ENCODE measurements at places on chromosomes 3 and 15.

DNA sequence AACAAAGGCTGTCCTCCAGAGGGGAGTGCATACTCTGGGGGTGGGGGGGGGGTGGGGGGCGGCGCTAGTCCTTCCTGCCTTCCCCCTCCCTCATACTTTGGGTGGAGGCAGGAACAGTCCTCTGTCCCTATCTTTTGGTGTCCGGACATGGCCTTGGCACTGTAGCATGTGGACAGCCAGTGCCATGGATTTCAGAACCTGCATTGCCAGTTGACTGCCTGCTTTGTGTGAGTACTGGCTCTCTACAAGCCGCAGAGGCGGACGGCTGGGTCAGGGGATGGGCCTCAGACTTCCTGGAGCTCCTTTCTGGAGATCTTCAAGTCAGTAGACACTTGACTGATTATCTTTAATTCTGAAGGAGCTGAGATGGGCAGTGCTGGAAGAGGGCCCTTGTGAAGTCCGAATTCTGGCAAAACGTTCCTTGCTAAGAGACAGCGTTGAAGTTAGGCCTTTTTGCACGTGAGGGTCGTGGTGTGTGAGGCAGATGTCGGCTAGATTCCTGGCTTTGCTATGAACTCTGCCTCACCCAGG, 2.5 kb downstream of the CLDN11 start:
- no peak for DNase-seq

DNA sequence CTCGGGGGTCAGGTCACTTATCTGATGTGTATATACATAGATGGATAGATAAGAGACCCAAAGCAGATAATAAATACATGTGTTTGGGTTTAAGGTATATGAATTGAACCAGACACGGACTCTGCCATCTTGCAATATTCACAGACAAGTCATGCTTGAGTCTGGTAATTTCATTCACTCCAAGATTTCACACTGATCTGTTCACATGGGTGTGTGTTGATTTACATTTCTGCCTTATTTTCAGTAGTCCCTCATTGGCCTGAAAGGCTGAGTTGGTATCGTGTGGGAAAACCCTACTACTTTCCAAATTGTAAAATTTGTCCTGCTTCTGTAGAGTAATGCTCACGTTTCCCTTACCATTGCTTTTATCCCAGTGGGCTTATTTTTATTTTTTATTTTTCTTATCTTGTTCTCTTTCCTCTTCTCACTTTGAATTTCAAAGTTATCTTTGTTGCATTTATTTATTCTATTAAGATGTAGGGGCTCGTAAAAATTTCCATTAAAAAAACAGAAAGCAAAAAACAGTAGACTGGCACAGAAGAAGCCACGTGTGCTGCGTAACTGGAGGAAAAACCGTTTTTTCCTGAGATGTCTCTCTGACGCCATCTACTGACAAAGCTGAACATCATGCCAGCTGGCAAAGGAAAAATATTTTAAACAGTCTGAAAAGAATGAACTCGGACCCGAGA, 10.8 kb upstream of the MFSD1 start:
- no peak for DNase-seq

DNA sequence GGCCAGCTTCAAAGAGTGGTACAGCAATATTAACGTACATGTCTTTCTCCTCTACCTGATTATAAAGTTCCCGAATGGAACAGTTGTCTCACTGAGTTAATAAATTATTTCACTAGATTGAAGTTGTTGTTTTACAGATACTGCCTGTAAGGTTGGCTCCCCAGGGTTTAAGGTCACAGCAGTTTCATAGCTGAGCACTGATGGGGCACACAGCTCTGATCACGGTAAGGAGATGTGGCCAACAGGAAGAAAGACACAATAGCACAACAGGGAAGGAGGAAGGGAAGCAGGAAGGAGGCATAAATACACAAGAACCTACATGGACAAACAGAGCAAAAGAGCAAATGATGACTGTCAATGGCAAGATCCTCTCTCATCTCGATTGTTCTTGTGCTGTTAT, 215.6 kb downstream of the WNT5A start:
- no peak for DNase-seq

- DNase-seq = no peak
Measured at GRCh38 chr15:38059665-38060064, 125.2 kb downstream of the TMCO5A start.

GRCh38 chr15:71538181-71538580, 272.2 kb upstream of the NR2E3 start:
- DNase-seq = no peak

- no peak for DNase-seq
Measured at GRCh38 chr15:95091444-95091843, 860.1 kb downstream of the MCTP2 start.

DNA sequence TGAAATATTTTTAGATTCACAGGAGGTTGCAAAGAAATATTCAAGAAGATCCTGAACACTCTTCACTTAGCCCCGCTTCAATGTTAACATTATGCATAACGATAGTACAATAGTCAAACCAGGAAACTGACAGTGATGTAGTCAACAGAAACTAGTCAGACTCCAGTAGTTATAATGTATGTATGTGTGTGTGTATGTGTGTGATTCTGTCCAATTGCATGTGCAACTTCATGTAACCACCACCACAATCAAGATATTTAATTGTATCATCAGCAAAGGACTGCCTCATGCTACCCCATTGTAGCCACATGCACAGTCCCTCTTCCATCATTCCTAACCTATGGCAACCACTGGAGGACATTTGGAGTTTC, 77.9 kb downstream of the APBA2 start:
- DNase-seq = no peak

DNA sequence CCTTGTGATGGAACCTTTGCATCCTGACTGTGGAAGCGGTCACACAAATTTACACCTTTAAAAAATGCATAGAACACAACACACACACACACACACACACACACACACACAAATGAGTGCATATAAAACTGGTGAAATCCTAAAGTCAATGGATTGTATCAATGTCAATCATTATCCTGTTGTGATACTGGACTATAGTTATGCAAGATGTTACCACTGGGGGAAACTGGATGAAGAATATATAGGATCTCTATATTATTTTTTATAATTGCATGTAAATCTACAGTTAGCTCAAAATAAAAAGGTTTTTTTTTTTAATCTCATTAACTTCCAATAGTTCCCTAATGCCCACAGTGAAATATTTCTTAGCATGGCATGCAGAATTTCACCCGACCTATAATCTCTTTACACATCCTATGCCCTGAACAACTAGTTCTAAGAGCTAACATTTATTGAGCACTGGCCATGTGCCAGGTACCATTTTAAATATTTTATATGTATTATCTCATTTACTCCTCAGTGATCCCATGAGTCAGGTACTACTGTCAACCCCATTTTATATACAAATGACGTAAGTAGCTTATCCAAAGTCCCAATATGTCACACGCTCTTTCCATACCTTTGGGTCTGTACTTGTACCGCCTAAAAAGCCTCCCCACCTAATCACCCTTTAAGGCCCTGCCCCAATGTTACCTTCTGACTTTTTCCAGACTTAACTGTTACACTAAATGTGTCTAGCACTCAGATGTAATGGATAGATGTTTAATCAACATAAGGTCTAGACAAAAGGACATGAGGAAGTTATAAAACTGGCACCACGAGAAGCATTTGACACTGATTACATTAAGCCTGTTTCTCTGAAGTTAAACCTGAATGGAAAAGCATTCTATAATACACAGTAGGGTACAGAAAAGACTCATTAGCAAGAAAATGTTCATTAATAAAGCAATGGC, 5.5 kb downstream of the ABCC5 start:
- no peak for DNase-seq

GRCh38 chr15:80289528-80290495, 37.8 kb upstream of the CTXND1 start:
- no peak for DNase-seq

GRCh38 chr3:83500931-83501330, 1457.9 kb upstream of the CADM2 start:
- no peak for DNase-seq

GRCh38 chr3:147409143-147410115, at the start of gene ZIC1:
Gene ZIC1, plus strand, starts transcription at chr3:147409365. Its CDS starts 748 bp downstream, at chr3:147410113.
- DNase-seq = no peak

DNA sequence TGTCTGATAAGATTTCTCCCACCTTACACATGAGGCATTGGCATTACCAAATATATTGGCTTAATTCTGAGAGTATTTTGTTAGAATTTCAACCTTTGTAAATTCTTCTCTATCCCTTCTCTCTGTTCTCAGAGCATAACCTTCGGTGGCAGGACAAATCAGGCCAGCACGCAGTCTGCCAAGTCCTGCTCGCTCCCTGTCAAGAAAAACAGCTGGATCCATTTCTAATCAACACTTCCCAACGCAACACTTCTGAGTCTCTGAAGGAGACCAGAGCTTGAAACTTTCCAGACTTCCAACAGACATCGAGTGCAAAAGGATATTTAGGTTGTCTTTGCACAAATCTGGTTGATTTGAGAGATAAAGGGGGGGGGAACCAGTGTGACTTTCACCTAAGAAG, 125.7 kb downstream of the SV2B start:
- no peak for DNase-seq

- DNase-seq = no peak
Measured at GRCh38 chr3:180073561-180073960, 36.8 kb upstream of the PEX5L start.

DNA sequence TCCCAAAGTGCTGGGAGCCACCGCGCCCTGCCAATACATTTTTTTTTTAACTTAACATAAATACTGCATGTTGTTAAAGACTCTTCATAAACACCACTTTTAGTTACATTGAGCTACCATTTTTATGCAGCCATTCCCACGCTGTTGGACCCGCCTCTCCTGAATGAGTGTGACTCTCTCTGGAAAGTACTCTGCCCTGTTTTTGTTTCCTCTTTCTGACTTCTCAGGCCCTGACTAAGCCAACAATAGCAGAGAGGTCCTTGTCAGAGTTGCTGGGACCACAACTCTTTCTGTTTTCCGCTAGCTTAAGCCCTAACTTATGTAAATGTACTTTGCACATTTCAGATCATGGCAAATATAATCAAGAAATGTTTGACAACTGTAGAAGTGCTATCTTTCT, 35.2 kb downstream of the PARP15 start:
- no peak for DNase-seq

GRCh38 chr3:56590814-56591213, 33.8 kb downstream of the CCDC66 start:
- DNase-seq = no peak

- no peak for DNase-seq
Measured at GRCh38 chr15:100862162-100862561, 17.5 kb upstream of the ALDH1A3 start.

DNA sequence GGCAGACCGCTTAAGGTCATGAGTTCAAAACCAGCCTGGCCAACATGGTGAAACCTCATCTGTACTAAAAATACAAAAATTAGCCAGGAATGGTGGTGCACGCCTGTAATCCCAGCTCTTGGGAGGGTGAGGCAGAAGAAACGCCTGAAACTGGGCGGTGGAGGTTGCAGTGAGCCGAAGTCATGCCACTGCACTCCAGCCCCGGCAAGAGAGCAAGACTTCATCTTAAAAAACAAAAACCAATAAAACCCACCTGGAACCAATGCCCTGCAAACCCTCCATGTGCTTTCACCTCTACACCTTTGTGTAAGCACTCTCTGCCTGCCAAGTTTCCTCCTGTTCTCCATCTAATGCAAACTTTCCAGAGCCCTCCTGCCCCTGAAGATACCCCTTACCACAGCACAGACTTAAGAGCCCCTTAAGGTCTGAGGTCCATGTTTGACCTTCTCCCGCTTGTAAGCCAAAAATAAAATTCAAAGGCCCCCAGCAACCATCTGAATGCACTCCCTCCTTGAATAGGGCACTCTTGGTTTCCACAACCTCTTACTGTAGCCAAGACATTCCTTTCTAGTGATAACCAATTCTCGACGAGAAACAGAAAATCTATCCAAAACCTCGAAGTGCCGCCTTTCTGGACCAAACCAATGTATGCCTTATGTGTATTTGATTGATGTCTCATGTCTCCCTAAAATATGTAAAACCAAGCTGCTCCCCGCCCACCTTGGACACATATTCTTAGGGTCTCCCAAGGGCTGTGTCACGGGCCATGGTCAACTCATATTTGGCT, 3.0 kb downstream of the RPL32 start:
- DNase-seq = no peak

- no peak for DNase-seq
Measured at GRCh38 chr3:52225452-52226228, at the start of gene TLR9. Gene TLR9, minus strand, starts transcription at chr3:52225645. Its CDS starts 116 bp downstream, at chr3:52225529.

DNA sequence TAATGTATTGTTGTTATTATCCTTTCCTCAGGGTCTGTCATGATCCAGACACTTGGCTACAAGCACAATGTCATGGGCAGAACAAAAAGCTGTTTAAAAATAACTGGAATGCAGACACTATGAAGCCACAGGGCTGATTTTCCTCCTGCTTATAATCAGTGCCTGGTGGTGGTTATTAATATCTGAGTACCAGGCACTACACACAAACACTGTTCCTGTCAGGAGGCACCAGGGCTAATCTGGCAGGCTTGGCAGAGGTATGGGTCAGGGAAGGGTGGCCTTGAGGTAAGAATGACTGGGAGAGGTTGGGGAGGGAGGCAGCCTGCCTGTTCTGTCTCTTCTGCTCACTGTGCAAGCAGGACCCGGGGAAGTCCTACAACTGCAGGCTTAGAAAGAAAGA, 67.2 kb downstream of the WDR76 start:
- DNase-seq = no peak

DNA sequence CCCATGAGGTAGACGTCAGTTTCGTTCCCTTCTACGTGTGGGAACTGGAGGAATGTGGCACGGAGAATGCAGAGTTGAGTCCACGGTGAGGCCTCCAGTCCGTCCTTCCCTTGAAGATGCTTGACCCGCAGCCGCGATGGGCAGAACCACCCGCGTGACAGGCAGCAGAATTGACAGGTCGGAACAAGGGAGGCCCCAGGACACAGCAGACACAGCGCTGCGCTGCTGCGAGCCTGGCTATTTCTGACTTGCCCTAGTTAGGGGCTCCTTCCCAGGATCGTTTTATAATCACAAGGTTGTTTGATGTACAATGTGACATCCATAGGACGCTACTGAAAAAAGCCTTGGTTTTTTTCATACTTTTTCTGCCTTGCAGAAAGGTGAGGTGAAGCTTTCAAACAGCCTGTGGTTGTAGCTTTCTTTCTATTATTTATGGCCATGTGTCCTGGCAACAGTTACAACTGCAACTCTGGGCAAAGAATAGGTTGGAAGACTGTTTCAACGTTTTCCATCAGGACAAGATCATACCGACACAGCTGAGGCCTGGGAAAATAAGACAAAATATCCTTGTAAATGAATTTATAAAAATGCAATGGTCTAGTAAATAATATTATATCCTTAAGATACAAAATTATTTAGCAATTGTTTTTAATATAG, 9.6 kb upstream of the TMEM41A start:
- no peak for DNase-seq

- DNase-seq = no peak
Measured at GRCh38 chr3:156816091-156816793, 9.9 kb upstream of the LEKR1 start.

GRCh38 chr3:146503461-146504202, 34.3 kb upstream of the PLSCR2 start:
- peak; percentile 44 for DNase-seq

GRCh38 chr3:2826453-2826852, 283.7 kb downstream of the IL5RA start:
- no peak for DNase-seq

DNA sequence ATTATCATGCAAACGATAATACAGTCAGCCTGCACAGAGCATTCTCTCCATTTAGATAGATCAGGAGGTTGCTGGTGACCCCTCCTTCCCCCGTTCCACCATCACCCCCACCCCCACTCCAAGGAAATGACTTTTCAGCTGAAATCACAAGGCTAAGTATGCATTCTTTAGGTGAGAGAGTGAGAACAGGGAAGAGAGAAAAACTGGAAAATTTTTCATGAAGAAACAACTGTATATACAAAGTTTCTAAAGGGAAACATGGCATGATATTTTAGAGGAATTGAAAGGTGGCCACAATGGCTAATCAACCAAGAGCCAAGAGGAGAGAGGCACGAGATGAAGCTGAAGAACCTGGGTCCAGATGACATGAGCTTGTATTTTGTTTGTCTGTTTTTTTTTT, 22.2 kb downstream of the BCL2A1 start:
- DNase-seq = no peak
